Right lobe of liver (tissue), 6 donors: ENCODE measurements at places on chromosomes 2 and 18.

- no peak for DNase-seq
Measured at GRCh38 chr2:65918760-65919187, 486.4 kb upstream of the SPRED2 start.

DNA sequence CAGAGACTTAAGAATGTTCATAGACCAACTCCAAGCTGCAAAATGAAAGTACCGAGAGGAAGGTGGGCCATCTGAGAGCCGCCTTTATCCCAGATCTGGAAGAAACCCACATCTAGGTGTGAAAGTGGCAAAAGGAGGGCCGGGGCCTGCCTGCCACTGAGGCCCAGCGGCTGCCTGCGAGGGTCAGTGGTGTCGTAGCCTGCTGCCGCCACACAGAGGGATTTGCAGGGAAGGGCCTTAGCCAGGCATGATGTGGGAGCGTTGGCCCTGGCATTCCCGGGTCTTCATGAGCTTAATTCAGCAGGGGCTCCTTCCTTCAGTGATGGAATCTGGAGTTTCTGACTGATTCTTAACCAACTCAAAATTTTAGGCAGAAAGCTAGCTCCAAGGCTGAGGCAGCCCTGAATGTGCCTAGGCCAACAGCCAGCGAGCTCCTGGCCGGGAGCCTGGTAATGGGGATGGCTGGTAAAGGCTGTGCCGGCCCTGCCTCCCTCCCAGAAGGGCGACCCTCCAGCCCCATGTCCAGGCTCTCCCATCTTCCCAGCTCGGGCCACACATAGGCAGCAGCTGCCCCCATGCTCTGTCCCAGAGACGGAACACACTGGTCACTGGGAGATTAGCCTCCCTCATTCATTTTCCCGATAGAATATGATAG is 230.1 kb downstream of the AGAP1 start:
- no peak for DNase-seq

DNA sequence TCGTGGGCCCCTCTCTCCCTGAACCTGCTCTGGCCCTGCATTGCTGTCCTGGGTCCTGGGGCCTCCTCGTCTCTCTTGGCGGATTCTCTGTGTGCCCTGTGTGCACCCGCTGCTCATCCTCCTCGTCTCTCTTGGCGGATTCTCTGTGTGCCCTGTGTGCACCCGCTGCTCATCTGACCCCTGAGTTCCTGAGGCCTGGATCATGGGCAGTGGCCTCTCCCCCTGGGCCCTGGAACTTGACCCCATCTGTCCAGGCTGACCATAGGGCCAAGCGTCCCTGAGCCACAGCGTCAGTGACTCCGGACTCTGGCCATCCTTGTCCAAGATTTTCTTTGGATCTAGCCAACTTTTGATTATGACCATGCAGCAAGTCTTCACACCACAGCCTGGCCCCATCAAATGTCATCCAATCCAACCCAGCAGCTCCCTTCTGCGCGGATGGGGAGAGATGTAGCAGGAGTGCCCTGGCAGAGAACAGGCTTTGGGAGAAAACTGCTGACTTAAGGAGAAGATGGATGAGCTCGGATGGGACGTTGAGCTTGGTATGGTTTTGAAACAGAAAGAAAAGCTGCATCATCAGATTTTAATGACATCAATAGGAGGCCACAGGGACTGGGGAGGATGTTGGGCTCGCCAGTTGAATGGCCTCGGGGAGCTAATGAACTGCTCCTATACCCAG is 455.1 kb upstream of the HS6ST1 start:
- DNase-seq: no peak

GRCh38 chr2:77823028-77823427 is 300.9 kb upstream of the LRRTM4 start:
- no peak for DNase-seq

GRCh38 chr2:99862566-99862965 is 279.8 kb downstream of the AFF3 start:
- no peak for DNase-seq

DNA sequence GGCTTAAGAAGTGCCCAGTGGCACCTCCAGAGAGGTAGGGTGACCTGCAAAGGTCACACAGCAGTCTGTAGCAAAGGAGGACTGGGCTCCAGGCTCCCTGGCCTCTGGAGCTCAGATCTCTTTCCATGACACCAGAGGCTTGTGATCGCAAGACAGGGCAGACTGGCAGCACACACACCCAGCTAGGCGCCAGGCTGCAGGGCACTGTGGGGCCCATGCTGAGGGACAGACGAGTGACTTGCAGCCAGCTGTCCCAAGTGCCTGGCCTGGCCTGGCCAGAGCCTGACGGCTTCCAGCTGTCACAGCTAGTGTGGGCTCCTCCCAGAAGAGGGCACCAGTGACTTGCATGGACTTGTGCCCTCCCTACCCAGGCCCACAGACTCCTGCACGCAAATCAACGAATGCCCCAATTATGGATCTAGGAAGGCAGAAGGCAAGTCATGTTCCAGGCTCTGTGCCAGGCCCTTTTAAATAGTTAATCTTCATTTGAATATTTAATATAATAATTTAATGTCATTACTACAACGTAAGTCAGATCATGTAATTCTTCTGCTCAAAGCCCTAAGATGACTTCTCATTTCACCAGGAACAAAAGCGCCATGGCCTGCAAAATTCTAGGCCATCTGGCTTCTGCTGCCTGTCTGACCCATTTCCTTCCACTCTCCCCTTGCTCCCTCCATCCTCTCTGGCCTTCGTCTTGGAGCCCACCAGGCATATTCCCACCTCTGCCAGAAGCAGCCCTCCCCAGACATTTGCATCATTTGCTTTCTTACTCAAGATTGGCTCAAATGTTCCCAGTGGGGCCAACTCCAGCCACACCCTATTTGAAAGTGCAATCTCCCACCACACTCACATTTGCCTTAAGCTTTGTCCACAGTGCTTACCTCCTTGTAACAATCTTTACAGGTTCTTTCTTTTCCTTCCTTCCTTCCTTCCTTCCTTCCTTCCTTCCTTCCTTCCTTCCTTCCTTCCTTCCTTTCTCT is 3.7 kb upstream of the SPEG start:
- DNase-seq: no peak

- no peak for DNase-seq
Measured at GRCh38 chr2:240820607-240821428, 799 bp upstream of the KIF1A start.

GRCh38 chr2:8408560-8409460 is 273.0 kb upstream of the ID2 start:
- no peak for DNase-seq

DNA sequence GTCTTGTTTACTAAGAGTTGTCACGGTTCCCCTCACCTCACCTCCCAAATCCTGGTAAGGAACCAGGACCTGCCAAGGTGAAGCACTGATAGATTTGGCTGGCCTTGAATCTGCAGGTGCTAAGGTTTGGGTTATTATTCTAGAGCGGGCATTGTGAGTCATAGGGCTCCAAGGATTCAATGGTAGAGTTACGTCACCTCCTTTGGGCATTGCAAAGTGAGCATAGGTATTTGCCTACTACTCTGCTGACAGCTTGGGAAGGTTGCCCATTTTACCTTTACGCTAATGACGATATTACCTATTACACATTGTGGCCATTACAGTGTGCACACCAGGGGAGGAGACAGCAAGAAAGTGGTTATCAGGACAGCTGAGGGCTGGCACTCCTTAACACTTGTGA is 59.3 kb downstream of the SETBP1 start:
- no peak for DNase-seq

DNA sequence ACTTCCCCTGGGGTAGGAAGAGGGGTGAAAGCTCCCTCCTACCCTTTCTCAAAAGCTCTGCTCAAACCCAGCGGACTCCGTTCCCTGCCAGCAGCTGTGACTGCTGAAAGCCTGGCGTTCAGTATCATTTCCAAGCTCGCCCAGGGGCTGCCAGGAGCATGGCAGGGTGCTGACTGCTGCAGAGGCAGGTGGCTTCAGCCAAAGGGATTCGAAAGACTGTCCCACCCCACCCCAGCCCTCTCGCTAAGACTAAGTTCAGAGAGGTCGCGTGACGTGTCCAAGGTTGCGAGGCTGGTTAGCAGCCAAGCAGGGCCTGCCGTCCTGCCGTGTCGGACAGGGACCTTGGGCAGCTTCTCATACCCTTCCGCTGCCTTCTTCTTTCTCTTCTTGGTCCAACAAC is 72.3 kb upstream of the RAB12 start:
- DNase-seq: no peak

DNA sequence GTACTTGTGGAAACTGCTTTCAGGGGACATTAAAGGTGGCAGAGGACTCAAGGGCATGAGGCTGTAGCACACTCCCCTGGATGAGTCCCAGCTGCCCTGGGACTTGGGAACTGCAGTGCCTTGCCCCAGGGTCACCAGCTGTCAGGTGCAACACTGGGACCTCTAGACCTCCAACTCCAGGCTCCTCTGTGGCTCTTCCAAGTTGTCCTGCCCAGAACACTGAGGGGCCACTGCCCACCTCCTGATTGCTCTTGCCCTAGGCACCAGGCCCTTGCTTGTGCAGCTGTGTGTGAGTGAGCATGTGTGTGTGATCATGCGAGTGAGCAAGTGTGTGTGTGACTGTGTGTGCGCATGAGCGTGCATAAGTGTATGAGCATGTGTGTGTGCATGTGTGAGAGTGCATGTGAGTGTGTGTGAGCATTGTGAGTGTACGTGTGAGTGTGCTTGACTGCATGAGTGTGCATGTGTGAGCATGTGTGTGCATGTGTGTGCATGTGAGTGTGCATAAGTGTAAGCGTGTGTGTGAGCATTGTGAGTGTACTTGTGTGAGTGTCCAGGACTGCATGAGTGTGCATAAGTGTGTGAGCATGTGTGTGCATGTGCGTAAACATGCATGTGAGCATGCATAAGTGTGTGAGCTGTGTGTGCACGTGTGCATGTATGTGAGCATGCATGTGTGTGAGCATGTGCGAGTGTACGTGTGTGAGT is 301.5 kb downstream of the NDUFA10 start:
- peak; percentile 29 for DNase-seq

- no peak for DNase-seq
Measured at GRCh38 chr2:89780318-89780717, 1088.8 kb downstream of the RPIA start.

- no peak for DNase-seq
Measured at GRCh38 chr18:65124633-65125032, 626.2 kb upstream of the CDH7 start.

DNA sequence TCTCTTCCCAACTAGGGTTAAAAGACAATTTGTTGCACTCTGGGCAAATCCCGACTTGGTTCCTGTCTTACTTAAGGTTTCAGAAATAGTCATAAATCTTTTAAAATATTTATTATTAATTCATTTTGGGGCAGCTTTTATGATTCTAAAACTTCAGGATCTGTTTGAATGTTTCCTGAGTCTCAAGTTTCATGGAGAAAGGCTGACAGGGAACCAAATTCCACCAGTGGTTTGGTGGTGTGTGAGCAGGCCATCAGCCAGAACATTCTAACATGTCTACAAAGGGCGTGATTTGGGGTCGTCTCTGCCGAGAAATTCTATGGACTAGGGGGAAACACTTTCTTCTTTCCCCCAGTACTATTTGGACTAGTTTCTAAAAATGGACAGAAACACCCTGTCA is 366.4 kb downstream of the ZNF521 start:
- DNase-seq: no peak

- DNase-seq: no peak
Measured at GRCh38 chr2:167990062-167990461, 257.3 kb downstream of the STK39 start.

- DNase-seq: no peak
Measured at GRCh38 chr18:11946756-11947155, 34.6 kb upstream of the IMPA2 start.

DNA sequence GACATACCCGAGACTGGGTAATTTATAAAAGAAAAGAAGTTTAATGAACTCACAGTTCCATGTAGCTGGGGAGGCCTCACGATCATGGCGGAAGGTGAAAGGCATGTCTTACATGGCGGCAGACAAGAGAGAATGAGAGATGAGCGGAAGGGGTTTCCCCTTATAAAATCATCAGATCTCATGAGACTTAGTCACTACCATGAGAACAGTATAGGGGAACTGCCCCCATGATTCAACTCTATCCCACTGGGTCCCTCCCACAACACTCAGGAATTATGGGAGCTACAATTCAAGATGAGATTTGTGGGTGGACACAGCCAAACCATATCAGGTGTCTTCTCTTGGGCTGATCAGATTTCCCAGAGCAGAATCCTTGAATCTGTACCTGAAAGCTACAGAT is 617.3 kb upstream of the ID2 start:
- no peak for DNase-seq

DNA sequence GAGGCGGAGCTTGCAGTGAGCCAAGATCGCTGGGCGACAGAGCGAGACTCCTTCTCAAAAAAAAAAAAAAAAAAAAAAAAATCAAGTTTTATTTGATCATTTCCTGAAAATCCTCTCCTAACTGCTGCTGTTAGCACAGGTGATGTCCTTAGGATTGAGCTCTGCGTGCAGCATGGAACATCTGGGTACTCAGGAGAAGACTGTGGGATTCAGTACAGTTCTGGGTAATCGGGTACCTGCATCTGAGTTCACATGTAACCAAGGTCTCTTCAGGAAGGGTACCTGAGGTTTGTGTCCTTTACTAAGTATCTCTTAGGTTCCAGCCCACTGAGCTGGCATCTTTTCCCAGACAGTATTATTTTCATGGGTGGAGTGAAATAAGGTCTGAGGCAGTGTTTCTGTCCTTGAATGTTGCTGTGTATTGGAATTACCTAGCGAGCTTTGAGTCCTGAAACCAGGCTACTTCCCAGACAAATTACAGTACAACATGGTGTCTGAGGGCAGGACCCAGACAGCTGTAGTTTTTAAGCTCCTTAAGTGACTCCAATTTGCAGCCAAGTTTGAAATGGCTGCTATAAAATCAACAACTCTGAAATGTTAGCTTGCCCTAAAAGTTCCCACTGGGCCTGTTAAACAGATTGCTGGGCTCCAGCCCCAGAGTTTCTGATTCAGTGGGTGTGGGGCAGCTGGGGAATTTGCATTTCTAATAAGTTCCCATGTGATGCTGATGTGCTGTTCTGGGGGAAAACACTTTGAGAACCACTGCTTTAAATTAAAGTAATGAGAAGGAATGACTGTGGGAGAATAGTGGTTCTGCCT is 120.5 kb downstream of the PMAIP1 start:
- DNase-seq: no peak

GRCh38 chr2:112516801-112517200 is 25.5 kb upstream of the POLR1B start:
- no peak for DNase-seq

DNA sequence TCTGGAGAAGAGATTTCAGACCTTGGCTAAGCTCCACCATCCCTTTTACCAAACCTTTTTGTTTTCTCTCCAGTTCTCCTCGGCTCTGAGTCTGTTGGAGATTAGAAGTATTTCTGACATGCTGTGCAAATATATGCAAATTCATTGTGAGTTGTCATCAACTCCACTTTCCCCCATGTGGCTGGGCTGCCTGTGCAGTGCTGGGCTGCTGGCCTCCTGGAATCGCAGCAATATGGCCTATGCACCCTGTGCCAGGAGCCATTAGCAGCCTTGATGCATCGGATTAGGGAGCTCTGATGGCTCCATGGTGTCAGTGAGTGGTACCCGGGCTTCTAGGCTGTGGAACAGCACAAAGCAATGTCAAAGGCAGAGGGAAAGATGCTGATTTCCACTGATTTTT is 80.0 kb downstream of the GPR39 start:
- DNase-seq: no peak

GRCh38 chr2:103880081-103880834 is 973.7 kb upstream of the POU3F3 start:
- no peak for DNase-seq

GRCh38 chr18:9946831-9947230 is 33.0 kb downstream of the VAPA start:
- no peak for DNase-seq

- no peak for DNase-seq
Measured at GRCh38 chr2:117537032-117537431, 277.5 kb upstream of the DDX18 start.
